ENCODE measurements at places on chromosomes 12 and 14. TPM values are rescaled to one million over a fixed set of nuclear protein-coding genes. Genes with fewer than 3 reads are reported as not detected.
A peak's percentile ranks its signal among the peaks of the same experiment; 100 is the strongest.

ALX1 gene
- total RNA-seq = not detected

- no peaks in the 10 kb centered on the region for H3K27me3 ChIP-seq
- no peaks in the 10 kb centered on the region for H3K4me1 ChIP-seq
- no peak for DNase-seq
- H3K36me3 ChIP-seq = no peaks in the 10 kb centered on the region
- no peak overlapping the region for H3K4me3 ChIP-seq
- no peak overlapping the region for H3K27ac ChIP-seq
Measured at GRCh38 chr12:131773582-131774221, 54.5 kb upstream of the MMP17 start.

GRCh38 chr12:55933169-55933798 is 2.3 kb downstream of the DGKA start:
- H3K27ac ChIP-seq = no peak overlapping the region
- no peaks in the 10 kb centered on the region for H3K27me3 ChIP-seq
- H3K4me1 ChIP-seq = peaks cover 15% of the 10 kb centered on the region
- no peak for DNase-seq

GRCh38 chr12:99985129-99985570 is 414 bp upstream of the ANKS1B start:
- H3K36me3 ChIP-seq = no peaks in the 10 kb centered on the region
- no peaks in the 10 kb centered on the region for H3K27me3 ChIP-seq
- peak overlapping the region; percentile 57 for H3K4me3 ChIP-seq

DNA sequence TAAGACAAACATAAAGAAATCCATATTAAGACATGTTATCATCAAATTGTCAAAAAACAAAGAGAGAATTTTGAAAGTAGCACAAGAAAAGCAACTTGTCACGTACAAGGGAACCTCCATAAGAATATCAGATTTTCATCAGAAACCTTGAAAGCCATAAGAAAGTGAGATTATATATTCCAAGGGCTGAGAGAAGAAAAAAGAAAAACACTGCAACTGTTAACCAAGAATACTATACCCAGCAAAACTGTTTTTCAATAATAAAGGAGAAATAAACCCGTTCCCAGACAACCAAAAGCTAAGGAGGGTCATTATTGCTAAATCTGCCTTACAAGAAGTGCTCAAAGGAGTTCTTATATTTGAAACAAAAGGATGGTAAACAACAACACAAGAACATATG is 94.7 kb upstream of the TSPAN8 start:
- no peaks in the 10 kb centered on the region for H3K27me3 ChIP-seq
- H3K27ac ChIP-seq = no peak overlapping the region
- H3K4me3 ChIP-seq = no peak overlapping the region
- H3K36me3 ChIP-seq = no peaks in the 10 kb centered on the region
- no peak for DNase-seq

TBC1D30 gene
- 5.2 TPM for total RNA-seq
